ENCODE measurements at places on chromosomes 16 and 17.
A peak's percentile ranks its signal among the peaks of the same experiment; 100 is the strongest.

DNA sequence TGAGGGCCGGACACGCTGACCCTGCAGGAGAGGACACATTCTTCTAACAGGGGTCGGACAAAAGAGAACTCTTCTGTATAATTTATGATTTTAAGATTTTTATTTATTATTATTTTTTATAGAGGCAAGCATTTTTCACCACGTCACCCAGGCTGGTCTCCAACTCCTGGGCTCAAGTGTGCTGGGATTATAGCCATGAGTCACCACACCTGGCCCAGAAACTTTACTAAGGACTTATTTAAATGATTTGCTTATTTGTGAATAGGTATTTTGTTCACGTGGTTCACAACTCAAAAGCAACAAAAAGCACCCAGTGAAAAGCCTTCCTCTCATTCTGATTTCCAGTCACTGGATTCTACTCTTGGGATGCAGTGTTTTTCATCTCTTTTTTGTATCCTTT lies 2.3 kb upstream of the SERPINF1 start:
- DNase-seq: no peak

- no peak for DNase-seq
Measured at GRCh38 chr17:78013683-78014467, 55.4 kb downstream of the TNRC6C start.

GRCh38 chr17:17180741-17181525 lies 25.2 kb downstream of the PLD6 start:
- no peak for DNase-seq

DNA sequence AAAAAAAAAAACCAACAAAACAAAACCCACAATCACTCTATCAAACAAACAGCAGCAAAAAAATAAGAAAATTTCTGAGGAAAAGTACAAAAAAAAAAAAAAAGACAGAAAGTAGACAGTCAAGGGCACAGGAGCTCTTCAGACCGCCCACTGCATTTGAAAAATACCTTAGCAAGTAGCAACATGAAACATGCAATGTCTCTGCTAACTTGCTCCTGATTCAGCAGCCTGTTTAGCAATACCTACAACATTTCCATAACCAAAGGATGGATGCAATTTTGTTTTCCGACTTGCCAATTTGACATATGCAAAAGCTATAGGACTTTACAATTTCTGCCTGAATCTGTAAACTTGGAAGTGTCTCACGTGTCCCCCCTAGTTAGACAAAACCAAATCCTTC lies 57.4 kb downstream of the SYNRG start:
- no peak for DNase-seq

DNA sequence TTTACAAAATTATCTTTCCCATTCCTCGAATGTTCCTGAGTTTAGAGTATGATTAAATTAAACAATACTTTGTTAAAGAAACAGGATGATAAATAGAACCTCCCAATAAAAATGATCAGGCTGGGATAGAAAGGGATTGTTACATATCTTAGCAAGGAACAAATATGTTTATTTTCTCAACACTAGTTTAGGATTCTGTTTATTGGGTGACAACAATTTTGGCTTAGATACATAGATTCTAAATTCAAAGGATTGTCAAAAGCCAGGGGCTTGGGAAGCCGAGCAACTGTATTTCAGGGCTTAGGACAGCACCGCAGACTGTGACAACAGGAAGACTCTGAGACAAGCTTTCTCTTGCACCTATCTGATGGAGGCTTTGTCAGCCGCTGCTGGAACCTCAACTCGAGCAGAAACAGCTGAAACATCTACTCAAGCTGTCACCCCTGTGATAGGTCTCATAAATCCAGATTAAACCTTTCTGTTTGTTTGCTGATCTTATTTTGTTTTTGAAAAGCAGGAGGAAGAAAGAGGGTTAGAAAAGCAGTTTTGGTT lies 562.8 kb upstream of the ZFHX3 start:
- no peak for DNase-seq

DNA sequence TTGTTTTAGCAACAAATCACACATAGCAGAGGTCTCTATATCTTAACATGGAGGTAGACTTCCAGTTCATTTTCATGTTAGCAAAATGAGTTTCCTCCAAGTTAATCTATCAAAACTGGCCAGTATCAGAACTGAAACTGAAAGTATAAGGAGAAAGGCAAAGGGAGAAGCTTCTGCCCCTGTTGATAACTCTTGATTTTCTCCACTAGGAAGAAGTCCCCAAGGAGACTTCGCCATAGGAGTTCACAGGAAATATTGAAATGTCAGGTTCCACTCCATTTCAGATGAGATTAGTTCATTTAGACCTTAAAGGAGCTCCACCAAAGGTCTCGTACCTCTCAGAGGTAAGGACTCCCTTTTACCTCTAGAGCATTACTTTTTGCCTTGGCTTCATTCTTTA lies 1.2 kb upstream of the OGFOD3 start:
- no peak for DNase-seq

DNA sequence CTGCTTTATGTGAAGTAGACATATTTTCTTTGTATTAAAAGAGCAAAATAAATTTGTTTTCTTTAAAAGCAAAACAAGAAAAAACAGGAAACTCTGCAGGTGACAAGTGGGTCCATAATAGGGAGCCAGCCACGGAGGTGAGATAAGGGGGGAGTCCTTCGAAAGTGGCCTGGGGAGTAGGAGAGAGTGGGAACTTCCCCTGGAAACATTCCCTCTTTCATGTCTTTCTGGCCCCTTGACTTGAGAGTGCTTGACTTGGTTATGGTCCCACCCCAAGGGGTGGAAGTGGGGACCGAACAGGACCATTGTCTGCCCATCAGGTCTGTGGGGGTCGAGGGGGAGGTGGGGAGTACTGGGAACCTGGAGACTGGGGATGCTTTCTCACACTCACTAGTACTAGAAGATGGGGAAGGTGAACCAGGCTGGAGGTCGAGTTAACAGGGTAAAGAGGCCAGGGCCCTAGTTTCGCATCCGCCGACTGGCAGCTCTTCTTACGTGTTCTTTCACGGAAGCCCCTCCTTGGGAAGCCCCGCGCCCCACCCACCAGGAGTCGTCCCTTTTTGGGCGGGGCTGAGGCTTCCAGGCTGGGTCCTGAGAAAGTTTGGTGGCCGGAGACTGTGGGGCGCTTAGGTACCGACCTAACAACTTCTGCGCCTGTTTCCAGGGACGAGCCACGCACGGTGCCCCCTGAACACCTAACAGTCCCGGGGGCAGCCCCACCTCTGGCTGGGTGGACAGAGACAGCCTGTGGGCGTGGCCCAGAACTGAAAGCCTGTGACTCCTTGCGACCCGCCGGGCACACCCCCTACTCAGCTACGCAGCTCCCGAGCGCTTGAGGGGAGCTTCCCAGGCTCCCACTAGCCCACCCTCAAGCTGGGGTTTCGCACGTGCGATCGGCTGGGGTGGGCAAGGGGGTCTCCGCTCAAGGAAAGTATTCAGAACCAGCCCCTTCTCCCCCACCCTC lies 790 bp downstream of the TRADD start:
- no peak for DNase-seq

DNA sequence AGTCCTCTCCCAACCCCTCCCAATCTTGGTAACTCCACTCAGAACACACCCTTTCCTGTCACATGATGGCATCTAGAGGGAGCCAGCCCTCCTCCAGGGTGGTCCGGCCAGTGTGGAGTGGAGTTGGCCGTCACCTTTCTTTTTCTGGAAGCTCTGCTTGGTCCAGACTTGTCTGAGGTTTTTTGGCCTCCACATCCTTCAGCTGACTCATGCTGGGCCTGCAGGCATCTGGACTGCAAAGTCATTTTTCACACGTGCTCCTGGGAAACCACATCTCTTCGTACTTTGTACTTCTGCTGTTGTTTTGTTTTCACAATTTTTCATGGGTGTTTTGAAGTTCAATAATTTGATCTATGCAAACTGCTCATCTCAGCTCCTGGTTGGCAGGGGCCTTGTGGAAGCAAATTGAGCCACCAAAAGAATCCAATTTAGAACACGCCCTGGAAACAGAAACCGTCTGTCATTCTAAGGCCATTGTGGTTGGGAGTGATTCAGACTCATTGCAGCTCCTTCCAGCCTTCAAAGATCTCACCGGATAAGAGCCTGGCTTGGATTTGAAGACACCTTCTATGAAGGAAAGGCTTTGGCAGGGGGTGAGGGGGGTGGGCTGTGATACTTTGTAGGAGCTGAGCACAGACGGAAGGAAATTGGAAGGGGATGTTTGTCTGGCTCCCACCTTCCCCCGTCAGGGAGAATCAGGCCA lies 42.4 kb upstream of the NF1 start:
- DNase-seq: no peak

- DNase-seq: peak; percentile 87
Measured at GRCh38 chr17:42964161-42964932, at the start of gene AARSD1. Gene AARSD1 (minus strand): TSS chr17:42964454. CDS start chr17:42964440, 14 bp downstream.

GRCh38 chr16:268141-269053 lies 7.3 kb downstream of the RGS11 start:
- no peak for DNase-seq

DNA sequence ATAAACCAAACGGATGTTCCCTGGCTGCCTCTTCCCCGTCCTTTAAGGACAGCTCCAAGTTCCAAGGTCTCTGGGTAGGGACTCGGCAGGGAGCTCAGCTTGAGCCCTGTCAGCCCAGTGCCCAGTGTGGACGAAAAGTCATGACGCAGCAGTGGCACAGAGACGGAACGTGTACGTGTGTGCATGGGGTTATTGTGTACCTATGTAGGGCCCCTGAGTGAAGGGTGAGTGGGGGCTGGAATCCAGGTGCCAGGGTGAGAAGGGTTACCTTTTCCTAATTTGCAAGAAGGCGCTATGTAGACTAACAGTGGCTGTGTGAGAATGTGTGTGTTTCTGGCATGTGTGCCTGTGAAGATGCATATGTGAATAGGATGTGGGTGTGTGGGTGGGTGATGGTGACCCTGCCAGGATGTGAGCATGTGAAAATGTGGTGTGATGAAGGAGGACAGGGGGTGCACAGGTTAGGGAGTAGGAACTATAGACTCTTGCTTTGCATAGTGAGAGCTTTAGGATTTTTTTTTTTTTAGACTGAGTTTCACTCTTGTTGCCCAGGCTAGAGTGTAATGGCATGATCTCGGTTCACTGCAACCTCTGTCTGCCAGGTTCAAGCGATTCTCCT lies 6.0 kb downstream of the SCN4A start:
- no peak for DNase-seq

GRCh38 chr17:73983621-73984400 lies 219.7 kb upstream of the RPL38 start:
- DNase-seq: no peak

DNA sequence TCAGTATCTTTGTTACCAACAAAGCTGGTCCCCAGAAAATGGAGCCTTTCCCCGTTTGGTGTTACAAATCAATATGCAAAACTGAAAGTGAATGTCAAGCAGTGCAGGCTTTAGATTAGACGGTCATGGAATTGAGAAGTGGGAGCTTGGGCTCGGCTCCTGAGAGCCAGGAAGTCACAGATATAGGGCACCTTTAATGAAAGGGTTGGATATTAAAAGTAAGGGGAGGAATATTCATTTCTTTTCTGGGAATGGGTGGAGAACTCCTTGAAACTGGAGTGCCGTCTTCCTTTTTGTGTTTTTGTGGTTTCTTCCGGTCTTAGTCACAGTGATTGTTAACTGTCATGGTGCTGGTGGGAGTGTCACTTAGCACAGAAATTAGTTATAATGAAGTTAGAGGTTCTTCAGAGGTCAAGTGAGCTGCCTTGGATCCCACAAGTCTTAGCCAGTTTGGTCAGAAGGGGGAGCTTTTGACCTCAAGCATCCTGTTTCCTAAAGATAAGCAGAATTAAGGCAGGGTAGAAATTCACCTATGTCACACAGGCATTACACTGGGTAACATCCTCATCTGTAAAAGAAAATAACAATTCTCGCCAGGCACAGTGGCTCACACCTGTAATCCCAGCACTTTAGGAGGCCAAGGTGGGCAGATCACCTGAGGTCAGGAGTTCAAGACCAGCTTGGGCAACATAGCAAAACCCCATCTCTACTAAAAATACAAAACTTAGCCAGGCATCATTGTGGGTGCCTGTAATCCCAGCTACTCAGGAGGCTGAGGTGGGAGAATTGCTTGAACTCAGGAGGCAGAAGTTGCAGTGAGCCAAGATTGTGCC lies 9.6 kb upstream of the EIF1 start:
- DNase-seq: peak; percentile 88

- no peak for DNase-seq
Measured at GRCh38 chr17:9443811-9444210, 131.8 kb downstream of the STX8 start.

DNA sequence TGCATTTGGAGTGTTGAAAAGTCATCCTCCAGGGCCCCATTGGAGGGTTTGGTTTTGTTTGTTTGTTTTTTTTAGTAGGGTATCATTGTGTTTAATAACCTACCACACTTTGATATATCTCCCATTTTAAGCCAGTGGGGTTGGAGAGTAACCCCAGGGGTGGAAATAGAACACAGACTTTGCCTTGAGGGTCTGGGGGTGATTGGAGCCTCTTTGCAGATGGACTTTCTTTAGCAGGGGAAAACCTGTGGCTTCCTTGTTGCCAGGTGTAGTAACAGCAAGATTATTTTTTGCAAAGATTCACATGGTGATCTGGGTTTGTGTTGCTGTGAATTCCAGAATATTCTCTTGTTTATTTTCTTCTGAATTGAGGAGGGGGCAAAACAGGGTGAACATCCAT lies 1.5 kb downstream of the ABCC1 start:
- no peak for DNase-seq

DNA sequence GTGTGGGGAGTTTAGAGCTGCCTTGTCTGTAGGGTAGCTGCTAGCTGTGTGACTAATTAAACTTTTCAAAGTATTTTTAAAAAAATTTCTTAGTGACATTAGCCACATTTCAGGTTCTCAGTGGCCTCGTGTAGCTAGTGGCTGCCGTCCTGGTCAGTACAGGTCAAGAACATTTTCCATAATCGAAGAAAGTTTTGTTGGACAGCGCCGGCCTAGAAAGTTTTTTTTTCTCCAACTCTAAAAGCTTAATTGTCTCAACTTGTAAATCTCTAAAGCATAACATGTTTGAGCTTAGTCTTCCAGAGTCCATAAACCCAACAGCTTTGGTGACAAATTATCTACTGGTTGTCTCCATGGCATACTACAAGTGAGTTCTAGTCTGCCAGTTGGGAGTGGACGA lies 4.3 kb downstream of the AKAP1 start:
- DNase-seq: no peak

GRCh38 chr17:16504984-16505383 lies 13.0 kb upstream of the LRRC75A start:
- no peak for DNase-seq

GRCh38 chr16:50695017-50696000 lies 1.9 kb downstream of the NOD2 start:
- no peak for DNase-seq

- peak; percentile 29 for DNase-seq
Measured at GRCh38 chr16:27369806-27370205, 32.2 kb upstream of the IL21R start.

DNA sequence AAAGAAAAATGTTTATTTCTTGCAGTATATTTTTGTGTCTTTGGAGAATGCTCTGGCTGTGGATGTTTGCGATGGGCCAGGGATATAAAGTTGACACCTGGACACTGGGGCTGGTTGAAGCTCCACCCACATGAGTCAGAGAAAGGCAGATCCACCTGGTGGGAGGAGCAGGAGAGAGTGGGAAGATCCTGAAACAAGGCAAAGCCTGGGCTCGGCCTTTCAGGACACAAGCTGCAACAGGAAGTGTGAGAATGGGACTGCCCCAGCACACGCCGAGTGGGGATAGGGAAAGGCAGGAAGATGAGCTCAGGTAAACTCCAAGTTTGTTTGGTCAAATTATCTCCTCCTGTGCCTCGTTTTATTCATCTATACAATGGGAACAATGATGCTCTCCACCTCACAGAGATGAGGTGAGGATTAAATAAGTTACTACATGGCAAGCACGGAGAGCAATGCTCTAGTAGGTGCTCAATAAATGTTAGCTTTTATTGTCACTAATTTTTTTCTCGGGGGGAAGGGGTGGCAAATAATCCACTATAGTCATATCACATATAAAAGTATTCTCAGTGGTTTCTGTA lies 21.4 kb upstream of the PITPNM3 start:
- no peak for DNase-seq

All from CMK (cell line).